Stimulated activated CD8-positive, alpha-beta memory T cell treated with anti-CD3 and anti-CD28 coated beads, Interleukin-7, amount 100 ng/mL, for 24 hours (primary cell): ENCODE measurements at places on chromosomes 3 and 15.

DNA sequence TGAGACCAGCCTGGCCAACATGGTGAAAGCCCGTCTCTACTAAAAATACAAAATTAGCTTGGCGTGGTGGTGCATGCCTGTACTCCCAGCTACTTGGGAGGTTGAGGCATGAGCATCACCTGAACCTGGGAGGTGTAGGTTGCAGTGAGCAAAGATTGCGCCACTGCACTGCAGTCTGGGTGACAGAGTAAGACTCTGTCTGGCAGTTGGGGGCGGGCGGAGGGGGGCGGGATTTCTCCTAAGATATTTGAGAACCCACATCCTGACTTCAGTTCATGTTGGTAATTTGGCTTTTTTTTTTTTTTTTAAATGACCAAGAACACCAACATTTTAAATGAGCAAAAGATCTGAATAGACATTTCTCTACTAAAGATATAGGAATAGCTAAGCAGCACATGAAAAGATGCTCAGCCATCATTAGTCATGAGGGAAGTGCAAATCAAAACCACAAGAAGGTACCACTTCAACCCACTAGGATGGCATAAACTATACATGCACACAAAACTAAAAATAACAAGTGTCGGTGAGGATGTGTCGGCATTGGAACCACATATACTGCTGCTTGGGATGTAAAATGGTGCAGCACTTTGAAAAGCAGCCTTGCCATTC, 75.6 kb upstream of the LMOD3 start:
- DNase-seq: peak; percentile 49

- DNase-seq: no peak
These were observed 95.0 kb upstream of the LIMD1 start for GRCh38 chr3:45499529-45499928.

GRCh38 chr15:66955001-66955516, 110.3 kb upstream of the SMAD3 start:
- DNase-seq: no peak

DNA sequence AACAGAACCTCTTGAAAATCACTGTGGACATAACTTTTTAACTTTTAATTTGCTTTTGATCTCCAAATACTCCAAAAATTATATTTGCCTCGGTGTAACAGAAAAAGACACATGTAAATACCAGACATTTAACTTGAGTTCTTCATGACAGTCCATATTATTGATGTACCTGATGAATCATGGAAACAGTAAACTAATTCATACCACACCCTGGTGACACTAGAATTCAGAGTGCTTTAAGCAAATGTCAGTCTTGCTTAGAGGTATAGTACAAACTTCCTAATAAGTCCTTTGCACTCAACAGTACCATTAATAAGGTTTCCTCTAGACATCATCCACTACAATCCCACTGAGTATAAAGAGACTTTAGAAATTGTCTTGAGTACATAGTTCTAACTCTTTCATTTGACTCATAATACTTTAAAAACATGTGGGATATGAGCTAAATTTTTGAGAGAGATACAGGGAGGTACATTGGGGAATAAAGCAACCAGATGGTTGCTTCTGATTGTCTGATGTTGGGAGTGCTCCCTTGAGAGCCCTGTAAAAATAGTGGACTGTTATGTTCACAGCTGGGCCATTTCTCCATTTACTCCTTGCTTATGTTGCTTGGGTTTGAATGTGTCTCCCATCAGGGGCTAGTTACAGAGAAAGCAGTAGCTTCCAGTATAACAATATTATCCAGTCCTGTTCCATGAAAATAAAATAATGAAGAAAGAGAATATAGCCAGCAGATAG, 175.7 kb downstream of the ALCAM start:
- no peak for DNase-seq

DNA sequence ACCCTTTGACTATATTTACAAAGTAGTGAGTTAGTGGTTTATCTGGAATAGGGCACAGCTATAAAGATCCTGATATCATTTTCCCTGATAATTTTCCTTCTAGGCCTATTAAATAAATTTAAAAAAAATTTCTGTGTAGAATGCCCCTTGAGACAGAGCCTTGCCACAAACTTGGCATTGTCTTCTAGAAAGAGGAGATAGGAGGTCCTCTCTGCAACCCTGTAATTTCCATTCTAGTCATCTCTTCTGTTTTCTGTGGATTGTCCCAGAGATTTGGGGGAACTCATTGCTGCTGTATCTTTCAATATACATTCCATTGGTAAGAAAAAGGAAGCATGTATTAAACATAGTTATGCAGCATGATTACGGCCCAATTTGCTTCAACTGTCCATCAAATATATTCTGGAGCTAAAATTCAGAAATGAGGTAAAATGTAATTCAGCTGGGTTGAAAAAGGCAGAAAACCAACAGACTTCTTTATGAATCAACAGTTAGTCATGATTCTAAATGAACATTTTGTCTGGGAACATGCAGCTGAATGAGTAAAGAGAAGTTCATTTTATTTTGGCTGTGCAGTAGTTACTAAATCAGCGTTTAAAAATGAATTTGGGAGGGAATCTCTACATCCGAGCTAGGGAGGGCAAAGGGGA, 401.1 kb downstream of the NAALADL2 start:
- no peak for DNase-seq

- no peak for DNase-seq
These were observed 508.9 kb upstream of the TBL1XR1 start for GRCh38 chr3:177705976-177706823.

- no peak for DNase-seq
These were observed 300.3 kb downstream of the TAFA4 start for GRCh38 chr3:68631850-68632545.

DNA sequence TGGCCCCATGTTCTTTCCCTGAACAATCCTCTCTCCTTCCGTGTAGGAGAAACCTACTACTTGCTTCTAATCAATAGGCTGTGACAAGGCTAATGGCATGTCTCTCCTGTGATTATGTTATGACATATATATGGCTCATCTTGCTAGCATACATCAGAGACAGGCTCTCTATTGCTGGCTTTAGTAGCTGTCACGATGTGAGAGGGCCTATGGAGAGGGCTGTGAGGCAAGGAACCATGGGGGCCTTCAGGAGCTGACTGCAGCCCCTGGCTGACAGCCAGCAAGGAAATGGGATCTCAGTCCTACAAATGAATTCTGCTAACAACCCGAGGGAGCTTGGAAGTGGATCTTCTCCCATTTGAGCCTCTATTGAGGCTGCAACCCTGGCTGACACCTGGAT, 96.3 kb downstream of the EOMES start:
- DNase-seq: no peak

GRCh38 chr3:148307443-148307843, 390.3 kb upstream of the AGTR1 start:
- no peak for DNase-seq

DNA sequence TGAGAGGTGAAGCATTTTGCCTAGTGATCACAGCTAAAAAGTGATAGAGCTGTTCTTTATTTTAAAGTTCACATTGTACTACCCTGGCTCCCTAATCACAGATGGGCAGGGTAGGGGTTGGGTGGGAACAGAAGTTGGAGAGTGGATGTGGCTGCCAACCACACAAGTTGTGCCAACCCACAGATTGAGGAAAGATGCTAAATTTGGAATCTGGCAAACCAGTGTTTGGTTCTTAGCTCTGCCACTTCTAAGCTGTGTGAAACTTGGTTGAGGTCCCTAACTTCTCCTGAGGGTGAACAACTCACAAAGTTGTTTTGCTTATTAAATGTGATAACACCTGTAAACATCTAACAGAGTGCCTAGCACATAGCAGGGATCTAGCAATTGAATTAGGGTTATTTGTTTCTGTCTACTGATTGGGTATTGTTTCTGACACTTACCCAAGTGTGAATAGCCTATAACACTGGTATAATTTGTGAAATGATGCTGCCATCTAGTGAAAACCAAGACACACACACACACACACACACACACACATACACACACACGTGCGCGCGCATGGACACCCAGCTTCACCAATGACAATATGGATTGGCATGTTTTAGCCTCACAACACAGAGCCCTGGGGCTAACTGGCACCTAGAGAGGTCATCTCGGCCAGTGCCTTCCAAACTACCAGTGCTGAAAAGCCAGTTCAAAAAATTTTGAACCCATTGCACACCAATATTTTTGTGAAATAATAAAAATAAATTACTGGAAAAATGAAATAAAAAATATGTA, 25.3 kb downstream of the ADGRG7 start:
- DNase-seq: no peak

- no peak for DNase-seq
These were observed 398.6 kb upstream of the WNT5A start for GRCh38 chr3:55885721-55886120.
